Neural crest cell (in vitro differentiated cells): ENCODE measurements at places on chromosomes 7 and 10.

GRCh38 chr10:119619215-119619614 lies 22.5 kb upstream of the TIAL1 start:
- DNase-seq, result no peak

DNA sequence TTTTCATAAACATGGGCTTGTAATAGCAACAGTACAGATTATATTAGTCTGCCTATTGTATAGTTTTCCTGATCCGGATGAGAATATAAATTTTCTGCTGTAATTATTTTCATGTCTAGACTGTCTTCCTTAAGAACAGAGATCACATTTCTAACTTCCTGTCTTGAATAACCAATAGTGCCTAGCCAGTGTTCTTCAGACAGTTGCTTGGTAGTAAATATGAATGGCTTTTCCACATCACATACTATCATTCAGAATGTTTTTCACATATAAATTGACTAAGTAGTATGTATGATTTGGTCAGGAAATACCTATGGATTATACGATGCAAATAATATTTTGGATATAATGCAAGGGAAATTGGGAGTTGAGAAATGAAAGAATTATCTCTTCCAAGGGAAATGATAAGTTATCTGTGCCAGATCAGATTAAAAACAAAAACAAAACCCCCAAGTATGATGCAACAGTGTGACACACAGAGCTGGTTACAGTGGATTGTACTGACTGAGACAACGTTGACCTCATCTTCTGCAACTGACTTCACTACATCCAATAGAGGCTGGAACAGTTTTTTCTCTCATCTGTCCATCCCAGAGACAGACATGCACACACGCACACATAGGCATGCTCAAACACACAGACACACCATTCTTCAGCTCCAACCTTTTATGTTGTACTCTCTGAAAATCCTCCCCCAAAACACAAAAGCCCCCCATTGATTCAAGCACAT lies 16.4 kb downstream of the ITGA8 start:
- no peak for DNase-seq

DNA sequence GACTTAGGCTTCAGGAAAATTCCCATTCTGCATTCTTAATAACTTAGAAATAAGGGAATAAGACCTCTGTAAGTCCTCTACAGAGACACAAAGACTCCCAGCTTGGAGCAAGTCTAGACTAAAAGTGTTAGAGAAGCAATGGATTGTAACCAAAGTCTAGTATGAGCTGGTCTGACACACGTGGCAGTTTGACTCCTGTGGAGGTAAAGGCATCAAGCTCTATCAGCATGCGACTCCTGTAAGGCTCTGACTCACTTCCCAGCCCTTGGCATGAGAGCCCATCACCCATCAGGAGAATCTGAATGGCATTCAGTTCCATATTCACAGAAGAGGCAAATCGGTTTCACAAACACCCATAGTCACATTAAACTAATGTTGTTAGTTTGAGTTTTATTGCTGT lies 4.4 kb upstream of the VSTM4 start:
- DNase-seq, result no peak

DNA sequence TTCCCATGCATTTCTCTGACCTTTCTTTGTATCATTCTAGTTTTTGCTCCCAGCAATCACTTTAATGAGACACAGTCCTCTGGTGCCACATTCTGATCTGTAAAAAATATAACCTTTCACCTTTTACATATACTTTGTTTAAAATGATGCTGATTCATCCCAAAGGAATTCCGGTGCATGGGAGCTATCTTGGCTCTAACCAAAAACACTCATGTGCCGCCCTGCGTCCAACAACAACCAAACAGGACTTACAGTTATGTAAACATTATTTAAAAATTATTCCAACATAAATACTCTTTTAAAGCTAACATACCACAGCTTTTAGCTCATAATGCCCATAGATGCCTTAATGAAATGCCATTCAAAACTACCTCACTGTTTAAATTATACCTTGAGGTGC lies 7.7 kb upstream of the OPALIN start:
- DNase-seq, result no peak

DNA sequence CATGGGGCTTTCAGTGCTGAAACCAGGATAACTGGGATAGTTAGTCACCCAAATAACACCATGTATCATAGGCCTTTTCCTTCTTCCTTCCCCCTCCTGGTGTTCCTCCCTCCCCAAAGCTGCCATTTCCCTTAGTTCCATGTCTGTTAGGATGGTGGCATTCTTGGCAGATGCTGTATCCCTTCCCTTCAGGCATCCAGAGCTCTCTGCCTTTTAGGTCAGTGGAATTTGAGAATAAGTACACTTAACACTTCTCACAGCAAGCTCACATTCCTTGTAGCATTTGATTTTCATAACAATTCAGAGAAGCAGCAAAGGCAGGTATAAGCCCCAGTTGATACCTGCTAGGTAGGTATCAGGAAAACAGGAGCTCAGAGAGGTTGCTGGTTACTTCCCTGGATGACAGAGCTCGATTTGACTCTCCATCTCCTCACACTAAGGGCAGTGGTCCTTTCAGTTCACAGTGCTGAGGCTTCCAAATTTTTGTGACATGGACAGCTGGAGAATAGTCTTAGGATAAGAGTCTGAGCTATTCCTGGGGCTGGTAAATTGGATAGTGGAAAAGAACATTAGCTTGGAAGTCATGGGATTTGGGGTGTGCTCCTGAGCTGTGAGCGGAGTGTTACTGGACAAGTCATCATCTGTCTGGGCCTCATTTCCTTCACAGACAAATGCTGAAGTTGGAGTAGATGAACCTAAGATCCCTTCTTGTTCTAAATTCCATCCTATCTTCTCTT lies 108.7 kb upstream of the RHOBTB1 start:
- DNase-seq, result no peak

DNA sequence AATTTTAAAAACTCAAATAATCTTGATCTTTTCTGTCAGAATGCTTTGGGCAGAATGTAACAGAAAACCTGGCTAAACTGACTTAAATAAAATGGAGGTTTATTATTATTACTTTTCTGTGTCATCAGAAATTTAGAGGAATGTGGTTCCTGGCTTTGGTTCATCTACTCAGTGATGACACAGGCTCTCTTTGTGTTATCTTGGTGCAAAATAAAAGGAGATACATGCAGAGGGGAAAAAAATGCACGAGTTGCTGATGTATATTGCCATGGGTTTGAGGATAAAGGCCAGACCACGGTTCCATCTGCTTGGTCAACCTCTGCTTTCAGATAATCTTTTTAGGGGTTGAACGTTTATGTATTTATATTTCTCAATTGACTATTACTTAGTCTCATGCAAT lies 181.4 kb downstream of the SUGCT start:
- no peak for DNase-seq

DNA sequence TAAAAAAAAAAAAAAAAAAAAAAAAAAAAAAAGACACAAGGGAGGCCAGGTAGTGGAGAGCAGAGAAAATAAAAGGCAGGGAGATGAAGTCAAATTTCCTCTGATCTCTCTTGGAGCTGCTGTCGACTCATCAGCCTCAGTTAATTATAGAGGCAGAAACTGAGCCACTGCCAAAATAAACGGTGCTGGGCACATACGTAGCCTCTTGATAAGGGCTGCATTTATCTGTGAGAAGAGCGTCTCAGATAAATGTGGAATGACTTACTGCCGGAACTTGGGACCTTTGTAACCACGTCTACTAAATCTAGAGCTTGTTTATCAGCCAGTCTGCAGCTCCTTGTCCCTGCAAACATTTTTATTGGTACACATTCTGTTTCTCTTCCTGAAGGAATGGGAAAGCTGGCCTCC lies 162.3 kb downstream of the BAMBI start:
- DNase-seq, result no peak

- no peak for DNase-seq
These were observed 214.0 kb upstream of the CHRM2 start for GRCh38 chr7:136654406-136654805.

DNA sequence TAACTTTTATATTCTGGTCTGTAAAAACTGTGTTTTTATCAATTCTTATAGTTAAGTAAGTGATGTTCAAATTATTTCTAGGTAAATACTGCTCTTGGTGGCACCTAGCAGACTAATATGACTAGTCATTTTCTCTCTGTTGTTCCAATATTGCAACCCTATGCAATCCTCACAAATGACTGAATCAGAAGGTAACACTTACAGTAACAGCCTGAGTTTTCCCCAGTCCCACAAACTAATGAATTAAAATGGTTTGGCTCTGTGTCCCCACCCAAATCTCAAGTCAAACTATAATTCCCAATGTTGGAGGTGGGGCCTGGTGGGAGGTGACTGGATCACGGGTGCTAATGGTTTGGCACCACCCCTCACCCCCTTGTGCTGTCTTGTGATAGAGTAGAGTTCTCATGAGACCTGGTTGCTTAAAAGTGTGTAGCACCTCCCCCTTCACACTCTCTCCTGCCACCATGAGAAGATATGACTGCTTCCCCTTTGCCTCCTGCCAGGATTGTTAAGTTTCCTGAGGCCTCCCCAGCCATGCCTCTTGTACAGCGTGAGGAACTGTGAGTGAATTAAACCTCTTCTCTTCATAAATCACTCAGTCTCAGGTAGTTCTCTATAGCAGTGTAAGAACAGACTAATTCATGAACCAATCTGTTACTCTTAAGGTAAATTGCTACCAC lies 43.5 kb downstream of the MTPN start:
- DNase-seq, result no peak

DNA sequence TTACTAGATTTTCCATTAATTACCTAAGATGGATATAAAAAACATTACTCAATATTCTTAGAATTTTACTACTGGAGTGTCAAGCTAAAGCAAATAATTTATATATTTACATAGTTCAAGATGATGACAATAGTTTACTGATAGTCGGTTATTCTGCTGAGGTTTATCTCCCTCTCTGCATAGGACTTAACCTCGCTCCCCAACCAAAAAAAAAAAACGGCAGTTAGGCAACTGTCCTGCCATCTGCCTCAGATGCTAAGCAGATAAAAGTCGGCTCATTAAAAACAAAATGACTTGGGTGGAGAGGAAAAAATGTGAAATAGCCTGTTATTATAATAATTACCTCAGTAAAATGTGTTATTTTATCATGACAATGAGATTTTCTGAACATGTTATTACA lies 14.0 kb upstream of the ITGB8 start:
- DNase-seq, result no peak

DNA sequence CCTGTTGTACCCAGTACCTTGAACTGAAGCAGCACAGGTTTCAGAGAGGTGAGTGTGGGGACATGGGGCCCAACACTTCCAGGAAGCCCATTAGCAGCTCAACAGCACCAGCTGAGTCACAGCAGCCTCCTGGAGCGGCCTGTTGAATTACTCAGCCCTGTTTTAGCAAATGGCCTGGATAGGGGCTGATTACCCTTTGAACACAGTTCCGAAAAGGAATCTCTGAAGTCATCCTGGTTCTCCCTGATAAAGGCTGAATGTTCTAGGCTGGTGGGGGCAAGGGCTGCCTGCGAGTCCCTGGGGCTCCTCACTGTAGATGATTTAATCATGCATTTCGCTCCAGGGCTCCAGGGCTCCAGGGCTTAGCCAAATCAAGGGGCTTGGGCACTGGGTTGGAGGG lies 287.5 kb downstream of the GRID1 start:
- no peak for DNase-seq

GRCh38 chr7:142960955-142961512 lies 1.1 kb downstream of the KEL start:
- no peak for DNase-seq

DNA sequence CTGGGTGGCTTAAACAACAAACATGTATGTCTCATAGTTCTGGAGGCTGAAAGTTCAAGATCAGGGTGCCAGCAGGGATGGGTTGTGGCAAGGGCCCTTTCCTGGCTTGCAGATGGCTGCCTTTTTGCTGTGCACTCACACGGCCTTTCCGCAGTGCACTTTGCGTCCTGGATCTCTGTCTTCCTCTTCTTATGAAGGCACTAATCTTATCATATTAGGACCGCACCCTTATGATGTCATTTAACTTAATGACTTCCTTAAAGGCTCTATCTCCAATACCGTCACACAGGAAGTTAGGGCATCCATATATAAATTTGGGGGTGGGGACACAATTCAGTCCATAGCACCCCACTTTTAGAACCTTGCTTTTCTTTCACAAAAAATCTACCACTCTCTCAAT lies 255.2 kb downstream of the SNX13 start:
- no peak for DNase-seq

GRCh38 chr7:107007892-107008287 lies 36.6 kb upstream of the PRKAR2B start:
- DNase-seq, result no peak

DNA sequence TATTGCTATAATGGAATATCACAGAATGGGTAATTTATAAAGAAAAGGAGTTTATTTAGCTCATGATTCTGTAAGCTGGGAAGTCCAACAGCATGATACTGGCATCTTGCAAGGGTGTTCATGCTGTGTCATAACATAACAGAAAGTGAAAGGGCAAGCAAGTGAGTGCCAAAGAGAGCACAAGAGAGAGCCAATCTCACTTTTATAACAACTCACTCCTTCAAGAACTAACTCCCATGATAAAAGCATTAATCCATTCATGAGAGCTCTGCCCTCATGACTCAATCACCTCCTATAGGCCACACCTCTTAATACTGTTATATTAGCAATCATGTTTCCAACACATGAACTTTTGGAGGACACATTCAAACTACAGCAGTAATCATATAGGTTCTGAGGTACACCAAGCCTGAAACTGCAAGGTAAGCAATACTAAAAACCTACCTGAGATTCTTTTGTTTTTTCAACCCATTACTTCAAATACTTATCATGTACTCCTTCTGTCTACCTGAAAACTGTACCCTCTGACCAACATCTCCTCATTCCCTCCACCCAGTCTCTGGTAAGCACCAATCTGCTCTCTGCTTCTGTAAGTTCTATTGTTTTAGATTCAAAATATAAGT lies 219.7 kb downstream of the MTERF1 start:
- no peak for DNase-seq

GRCh38 chr10:107487284-107487683 lies 322.8 kb upstream of the SORCS1 start:
- no peak for DNase-seq

- DNase-seq, result no peak
These were observed 29.2 kb downstream of the TDRD1 start for GRCh38 chr10:114208351-114208750.

GRCh38 chr10:113756940-113757543 lies 5.6 kb downstream of the PLEKHS1 start:
- no peak for DNase-seq

DNA sequence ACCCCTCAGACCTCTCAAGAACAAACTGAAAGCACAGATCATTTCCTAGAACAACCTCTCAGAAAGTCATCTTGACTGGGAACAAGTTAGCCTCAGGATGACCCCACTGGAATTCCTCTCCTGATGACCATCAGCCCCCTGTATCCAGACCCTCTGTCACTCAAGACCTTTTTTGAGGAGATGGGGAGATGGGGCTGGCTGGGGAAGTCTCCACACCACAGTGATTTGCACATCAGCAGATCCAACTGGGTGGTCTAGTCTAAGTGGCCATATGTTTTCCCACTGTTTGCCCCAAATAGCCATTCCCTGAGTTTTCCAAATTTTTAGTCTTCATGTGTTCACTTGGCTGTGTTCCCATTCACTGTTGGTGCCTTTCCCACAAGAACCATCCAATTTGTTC lies 452.4 kb upstream of the NPVF start:
- no peak for DNase-seq

DNA sequence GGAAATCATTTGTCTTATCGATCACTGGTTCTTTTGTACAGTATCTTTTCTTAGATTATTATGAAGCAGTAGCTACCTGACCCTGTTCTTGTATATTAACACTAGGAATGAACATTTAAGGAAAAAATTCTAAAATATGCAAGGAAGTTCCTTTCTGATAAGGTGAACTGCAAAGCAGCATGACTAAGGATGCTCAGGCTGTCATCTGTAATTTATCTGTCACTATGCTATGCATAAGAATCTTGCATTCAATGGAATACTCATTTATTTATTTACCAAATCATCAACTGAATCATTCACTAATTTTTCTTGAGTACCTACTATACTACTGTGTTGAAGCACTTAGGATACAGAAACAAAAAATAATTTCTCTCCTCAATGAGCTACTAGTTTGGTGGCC lies 5.8 kb downstream of the GSDME start:
- DNase-seq, result no peak
